ENCODE measurements at places on chromosomes 12 and 14. TPM values are rescaled to one million over a fixed set of nuclear protein-coding genes. Genes with fewer than 3 reads are reported as not detected.

GRCh38 chr12:13350946-13351345, 154.4 kb downstream of the EMP1 start:
- DNase-seq: no peak

DNA sequence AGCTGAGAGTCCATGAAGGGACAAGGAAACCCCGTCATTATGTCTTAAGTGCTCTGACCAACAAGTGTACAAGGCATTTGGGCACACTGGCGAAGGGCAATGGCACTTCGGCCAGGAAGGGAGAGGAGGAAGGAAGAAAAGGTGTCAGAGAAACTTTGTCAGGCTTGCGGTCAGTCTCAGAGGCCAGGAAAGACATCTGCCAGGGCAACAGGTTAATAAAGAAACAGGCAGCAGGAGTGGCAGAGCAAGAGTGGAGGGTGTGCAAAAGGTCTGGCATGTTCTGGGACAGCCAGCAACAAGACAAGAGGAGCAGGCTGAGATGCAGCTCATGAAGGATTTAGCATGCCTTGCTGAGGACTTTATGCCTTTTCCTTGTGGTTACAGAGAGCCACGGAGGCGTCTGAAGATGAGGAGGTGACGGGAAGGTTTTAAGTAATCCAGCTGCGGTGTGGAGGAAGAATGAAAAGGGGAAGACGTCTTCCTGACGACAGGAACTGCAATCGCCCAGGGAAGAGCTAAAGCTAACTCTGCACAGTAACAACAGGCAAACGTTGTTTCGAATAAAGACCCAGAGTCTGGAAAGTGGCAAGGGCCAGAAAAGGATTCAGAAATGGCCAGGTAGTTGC, 13.1 kb downstream of the APPL2 start:
- DNase-seq: no peak

The ETFBKMT gene
- total RNA-seq: 1.5 TPM

- no peak for DNase-seq
Measured at GRCh38 chr12:54173906-54174471, 14.8 kb downstream of the SMUG1 start.

The SCFD1 gene
- 70.2 TPM for total RNA-seq

The MEG3 gene
- total RNA-seq: 7.3 TPM

The ARHGAP9 gene
- total RNA-seq: 0.62 TPM

- no peak for DNase-seq
Measured at GRCh38 chr12:68580911-68581310, 29.8 kb upstream of the RAP1B start.

Data from neural progenitor cell (in vitro differentiated cells).